ENCODE measurements at places on chromosomes 1 and 21.

DNA sequence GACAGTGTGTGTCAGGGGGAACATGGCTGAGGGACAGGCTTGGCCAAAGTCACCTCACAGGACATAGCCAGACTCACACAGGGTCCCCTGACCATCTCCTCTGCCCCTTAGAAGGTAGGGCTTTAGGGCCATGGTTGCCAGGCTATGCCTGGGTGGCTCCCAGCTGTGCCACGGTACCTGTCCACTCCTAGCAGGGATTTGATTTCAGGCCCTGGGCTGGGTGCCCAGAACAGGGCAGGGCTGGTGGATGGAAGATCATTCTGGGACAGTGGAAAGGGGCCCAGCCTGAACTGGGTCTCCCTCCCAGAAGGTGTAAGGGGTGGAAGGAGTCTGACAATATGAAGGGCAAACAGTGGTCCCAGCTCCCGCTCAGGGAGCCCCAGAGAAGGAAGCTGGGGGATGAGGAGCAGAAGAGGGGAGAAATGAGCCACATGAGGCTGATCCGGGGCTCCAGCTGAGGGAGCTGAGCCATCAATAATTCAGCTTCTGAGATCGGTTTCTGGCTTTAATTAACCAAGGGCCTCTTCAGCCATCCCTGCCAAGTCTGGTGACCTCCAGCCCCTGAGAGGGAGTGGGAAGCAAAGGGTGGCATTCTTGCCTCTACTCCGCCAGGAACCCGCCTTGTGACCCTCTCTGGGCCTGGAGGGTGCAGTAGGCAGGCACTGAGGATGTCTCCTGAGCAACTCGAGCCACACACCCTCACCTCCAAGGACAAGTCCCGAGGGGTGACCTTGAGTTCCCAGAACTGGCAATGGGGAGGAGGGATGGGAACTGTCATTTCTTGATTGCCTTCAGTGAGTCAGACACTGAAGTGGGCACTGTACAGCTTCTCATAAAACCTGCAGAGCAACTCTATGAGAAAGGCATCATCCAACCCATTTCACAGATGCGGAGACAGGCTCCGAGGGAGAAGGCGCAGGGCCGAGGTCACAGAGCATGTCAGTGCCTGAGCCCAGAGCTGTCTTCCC is 2.1 kb downstream of the CD164L2 start:
- DNase-seq = no peak

GRCh38 chr1:245512181-245512888 is 357.6 kb downstream of the KIF26B start:
- no peak for DNase-seq

DNA sequence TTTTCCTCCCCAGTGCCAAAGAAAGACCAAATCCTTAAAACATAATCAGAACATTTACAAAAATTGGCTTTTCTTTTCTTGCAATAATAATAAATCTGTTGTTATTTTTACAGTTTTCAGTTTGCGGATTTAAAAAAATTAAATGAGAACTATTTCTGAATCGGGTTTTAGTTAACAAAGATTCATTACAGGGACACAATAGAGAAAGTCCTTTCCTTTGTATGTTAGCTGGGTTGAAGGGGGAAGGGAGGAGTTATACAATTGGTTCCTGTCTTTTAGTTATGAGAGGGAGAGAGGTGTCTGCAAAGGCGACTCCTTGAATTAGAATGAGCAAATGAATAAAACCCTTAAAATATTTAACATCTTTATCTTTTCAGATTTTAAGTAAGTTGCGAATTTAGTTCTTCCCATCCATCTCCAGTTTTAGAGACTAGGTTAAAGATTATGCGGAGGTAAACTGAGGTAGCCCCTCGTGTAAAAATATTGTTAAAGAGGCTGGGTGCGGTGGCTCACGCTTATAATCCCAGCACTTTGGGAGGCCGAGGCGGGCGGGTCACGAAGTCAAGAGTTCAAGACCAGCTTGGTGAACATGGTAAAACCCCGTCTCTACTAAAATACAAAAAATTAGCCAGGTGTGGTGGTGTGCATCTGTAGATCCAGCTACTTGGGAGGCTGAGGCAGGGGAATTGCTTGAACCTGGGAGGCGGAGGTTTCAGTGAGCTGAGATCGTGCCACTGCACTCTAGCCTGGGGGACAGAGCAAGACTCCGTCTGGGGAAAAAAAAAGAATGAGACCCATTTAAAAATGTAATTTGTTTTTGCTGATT is 3.9 kb downstream of the SPEN start:
- DNase-seq = no peak

DNA sequence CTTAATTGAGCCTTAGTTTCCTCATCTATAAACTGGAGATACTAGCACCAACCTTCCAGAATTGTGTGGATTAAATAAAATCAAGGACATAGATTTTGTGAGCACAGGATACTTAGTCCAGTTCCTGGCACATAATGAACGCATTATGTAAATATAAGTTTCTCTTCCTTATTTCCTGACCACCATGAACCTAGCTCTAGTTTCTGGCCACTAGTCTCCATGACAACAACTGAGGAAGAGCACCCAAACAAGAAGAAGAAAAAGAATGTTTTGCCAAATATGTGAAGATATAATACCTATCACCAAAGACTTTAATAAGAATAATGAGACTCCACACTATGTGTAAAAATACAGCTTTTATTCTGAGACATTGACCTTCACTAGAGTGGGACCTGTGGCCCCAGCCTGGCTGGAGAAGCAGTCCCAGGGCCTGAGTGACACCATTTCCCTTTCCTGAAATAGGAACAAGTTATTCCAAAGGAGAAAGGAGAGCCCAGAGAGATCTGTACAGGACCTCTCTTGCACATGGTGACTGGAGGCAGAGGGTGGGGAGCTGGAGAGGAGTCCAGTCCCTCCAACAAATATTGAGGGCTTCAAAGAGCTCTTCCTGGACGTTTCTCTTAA is 940 bp upstream of the USF1 start:
- no peak for DNase-seq

- no peak for DNase-seq
Measured at GRCh38 chr1:27257155-27257554, 22.7 kb downstream of the WDTC1 start.

DNA sequence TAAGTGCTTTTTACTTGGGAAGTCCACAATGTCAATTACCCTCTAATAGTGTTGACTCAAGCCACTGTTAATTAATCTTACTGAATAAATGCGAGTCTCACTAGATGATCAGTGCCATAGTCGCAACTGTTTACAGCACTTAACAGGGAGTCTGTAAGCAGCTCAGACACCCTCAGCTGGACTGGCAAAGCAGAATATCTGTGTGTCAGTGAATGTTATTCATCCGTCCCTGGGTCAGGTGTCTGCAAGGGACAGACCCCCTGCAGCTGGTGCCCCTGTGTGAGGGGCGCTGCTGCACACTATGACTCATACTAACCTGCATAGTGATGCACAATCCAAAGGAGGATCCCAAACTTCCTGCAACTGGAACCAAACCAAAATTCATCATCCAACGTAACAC is 306.5 kb downstream of the HHIPL2 start:
- DNase-seq = no peak

- DNase-seq = no peak
Measured at GRCh38 chr1:3773572-3774275, 1.2 kb downstream of the SMIM1 start.

DNA sequence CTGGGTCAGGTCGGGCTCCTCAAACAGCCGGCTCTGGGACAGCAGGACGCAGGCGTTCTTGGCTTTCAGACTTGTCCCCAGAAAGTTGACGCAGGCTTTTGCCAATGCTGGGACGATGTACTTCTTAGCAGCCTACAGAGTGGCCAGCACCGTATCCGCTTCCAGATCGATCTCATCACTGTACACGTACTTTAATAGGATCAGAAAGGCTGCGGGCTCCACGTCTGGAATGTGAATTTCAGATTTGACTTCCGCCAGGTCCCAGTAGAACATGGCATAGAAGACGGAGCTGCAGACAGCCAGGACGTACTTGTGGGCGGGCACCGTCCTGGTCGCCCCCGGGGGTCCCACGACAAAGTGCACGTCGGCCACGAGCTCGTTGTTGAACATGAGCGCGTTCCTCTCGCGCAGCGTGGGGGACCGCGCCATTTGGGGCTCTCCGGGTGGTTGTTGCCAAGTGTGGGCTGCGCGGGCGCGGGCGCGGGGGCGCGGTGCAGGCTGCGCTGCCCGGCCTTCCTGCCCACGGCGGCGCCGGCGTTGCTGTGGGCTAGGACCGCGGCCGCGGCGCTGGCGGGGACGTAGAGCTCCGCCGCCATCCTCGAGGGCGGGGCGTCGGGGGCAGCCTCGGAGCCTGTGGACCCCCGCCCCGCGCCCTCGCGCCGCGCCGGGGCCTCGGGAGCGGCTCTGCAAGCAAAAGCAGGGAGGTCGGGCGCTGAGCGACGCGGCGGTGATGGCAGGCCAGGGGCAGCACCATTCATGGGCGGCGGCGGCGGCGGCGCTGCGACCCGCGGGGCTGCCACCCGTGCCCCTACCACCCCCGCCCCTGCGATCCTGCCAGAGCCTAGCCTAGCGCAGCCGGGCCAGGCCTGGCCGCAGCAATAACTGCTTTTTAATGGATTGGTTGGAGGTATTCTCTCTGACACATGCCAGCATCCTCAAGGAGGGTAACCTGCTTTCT is 10.6 kb downstream of the CNR2 start:
- DNase-seq = no peak

DNA sequence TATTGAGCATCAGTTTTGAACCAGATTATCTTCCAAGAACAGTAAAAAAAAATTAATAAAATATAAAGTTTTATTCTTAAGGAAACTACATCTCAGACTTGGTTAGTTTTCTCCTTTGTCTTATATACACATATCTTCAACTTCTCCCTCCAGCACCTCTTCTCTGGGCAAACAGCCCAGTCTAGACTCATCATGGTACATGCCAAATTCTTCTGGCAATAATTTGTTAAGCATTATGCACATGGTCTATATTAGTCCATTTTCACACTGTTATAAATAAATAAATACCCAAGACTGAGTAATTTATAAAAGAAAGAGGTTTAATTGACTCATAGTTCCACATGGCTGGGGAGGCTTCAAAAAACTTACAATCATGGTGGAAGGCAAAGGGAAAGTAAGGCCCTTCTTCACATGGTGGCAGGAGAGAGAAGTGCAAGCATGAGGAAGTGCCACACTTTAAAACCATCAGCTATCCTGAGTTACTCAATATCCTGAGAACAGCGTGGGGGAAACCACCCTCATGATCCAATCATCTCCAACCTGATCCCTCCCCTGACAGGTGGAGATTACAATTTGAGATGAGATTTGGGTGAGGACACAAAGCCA is 108.7 kb upstream of the RNPC3 start:
- no peak for DNase-seq

GRCh38 chr1:86546787-86547221 is at the start of gene CLCA4:
Gene CLCA4, plus strand, starts transcription at chr1:86547078. Its CDS starts 42 bp downstream, at chr1:86547120.
- DNase-seq = no peak

DNA sequence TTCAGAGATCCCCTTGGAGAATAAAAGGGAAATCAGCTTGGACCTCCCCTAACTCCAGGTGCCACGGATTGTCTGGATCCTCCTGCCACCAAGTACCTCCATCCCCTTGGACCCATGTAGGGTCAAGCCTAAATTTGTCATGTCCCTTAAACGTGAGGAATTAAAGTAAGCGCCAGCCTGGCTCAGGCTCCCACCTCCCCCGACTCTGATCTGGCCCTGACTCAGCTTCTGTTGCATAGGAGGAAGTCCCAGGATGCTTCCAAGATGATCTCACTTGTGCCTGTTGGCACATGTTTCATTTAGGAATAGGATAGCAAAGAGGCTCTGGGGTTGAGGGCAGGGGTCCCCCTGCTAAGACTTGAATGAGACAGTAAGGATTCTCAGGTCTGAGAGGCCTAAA is 231.9 kb upstream of the JUN start:
- no peak for DNase-seq

DNA sequence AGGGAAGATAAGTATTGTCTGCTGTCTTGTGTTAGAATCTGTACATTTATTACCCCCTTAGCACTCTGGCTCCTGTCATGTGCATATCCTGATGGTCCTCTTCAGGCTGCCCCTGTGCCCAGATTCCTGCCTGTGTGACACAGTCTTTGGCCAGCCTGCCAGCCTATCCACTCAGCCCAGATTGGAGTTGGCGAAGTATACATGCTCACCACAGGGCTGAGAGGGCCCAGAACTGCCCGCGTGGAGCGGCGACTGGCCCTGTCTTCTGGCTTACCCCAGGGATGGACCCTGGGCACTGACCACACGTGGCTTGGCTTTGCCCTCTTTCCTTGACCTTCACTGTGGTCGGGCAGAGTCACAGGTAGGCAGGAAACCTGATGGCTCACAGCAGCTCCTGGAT is 11.4 kb downstream of the RNF220 start:
- DNase-seq = no peak

DNA sequence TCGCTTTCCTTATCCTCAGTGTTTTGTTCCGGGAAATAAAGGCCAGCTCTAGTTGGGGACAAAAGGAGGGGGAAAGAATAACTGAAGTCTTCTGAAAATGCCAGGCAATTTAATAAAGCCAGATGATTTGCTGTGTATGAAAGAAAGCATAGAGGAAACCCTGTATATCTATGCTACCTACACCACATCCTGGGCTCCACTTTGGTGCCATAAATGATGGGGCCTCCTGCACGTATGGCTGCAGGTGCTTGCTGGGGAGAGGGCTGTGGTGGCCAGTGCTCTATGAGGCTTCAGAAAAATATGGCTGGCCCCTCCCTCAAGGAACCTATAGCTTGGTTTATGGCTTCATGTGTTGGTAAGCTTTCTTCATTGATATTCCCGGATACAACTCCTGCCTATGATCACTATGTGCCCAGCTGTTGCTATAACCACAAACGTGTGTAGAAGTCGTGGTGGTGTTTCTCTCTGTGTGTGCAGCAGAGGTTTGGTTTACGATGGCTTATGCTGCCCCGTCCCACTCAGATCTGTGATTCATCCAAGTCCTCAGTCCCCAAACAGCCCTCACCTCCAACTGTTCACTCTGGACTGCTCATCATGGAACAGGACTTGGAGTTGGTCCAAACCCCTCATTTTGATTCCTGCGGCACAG is 59.5 kb downstream of the BACE2 start:
- DNase-seq = no peak

- DNase-seq = no peak
Measured at GRCh38 chr1:93114391-93114790, 35.3 kb downstream of the MTF2 start.

GRCh38 chr1:71307451-71307850 is 226.6 kb upstream of the ZRANB2 start:
- no peak for DNase-seq

DNA sequence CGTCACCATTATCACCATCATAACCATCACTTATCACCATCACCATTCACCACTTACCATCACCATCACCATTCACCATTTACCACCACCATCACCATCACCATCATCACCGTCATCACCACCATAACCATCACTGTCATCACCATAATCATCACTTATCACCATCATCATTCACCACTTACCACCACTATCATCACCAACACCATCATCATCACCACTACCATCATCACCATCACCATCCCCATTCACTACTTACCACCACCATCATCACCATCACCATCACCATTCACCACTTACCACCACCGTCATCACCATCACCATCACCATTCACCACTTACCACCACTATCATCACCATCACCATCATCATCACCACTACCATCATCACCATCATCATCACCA is 151.8 kb downstream of the CAMTA1 start:
- DNase-seq = no peak

Data from T-helper 2 cell (primary cell).